NCI-H1694 (cell line): ENCODE measurements at places on chromosomes 2 and 18.

DNA sequence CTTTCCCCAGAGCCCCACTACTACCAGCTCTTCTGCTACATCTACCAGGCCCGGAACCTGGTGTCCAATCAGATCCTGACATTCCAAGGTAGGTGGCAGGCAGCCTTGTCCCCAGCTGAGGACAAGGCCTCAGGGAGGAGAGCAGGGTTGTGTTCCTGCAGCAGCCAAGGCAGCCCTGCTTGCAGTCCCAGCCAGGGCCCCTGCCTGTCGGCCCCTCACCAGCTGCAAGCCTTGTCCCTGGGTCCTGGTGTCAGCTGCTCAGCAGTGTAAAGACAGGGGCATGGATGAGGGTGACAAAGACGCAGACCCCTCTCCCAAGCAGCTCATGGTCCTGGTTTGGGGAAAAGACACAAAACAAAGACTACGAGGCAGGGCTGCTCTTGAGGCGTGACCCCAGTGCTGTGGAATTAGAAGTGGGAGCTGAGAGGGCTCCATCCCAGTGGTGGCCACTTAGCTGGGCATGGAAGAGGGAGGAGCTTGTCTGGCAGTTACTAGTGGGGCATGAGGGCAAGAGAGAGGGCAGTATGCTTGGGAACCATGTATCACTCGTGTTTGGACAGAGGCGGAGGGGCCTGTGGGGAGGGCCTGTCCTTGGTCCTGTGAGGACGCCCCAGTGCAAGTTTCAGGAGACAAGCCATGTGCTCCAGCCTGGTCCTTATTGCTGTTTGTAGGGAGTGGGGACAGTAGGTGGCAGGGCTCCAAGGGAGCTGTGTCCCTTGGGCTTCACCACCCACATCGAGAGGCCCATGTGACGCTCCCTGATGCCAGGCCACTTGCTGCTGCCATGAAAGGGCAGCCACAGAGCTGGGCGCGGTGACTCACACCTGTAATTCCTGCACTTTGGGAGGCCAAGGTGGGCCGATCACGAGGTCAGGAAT, 47.5 kb downstream of the LMAN2L start:
- no peak for DNase-seq

DNA sequence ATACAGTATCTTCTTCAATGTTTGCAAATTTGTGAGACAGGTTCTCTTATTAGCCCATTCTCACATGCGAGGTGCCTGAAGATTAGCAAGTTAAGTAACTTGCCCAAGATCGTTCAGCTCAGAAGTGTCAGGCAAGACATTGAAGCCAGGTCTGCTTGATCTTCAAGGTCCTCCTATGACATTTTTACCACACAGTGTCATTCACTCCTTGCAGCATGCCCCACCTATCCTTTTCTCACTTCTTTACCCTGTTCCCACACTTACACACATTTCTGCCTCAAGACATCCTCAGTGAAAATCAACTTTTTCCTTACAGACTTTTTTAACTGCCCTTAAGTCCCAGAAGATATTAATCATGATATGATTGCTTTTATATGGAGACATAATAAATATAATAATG, 73.8 kb downstream of the SCN2A start:
- no peak for DNase-seq

- DNase-seq: no peak
These were observed 33.5 kb downstream of the SOWAHC start for GRCh38 chr2:109647636-109648035.

- no peak for DNase-seq
These were observed 69.4 kb downstream of the ZDBF2 start for GRCh38 chr2:206343816-206344215.

GRCh38 chr18:22935431-22935830, 2.3 kb downstream of the RBBP8 start:
- DNase-seq: no peak

- DNase-seq: no peak
These were observed 105.0 kb downstream of the NEDD4L start for GRCh38 chr18:58148954-58149471.

GRCh38 chr2:643761-644160, 33.4 kb downstream of the TMEM18 start:
- no peak for DNase-seq

GRCh38 chr2:6994536-6995128, 77.4 kb downstream of the RNF144A start:
- no peak for DNase-seq

DNA sequence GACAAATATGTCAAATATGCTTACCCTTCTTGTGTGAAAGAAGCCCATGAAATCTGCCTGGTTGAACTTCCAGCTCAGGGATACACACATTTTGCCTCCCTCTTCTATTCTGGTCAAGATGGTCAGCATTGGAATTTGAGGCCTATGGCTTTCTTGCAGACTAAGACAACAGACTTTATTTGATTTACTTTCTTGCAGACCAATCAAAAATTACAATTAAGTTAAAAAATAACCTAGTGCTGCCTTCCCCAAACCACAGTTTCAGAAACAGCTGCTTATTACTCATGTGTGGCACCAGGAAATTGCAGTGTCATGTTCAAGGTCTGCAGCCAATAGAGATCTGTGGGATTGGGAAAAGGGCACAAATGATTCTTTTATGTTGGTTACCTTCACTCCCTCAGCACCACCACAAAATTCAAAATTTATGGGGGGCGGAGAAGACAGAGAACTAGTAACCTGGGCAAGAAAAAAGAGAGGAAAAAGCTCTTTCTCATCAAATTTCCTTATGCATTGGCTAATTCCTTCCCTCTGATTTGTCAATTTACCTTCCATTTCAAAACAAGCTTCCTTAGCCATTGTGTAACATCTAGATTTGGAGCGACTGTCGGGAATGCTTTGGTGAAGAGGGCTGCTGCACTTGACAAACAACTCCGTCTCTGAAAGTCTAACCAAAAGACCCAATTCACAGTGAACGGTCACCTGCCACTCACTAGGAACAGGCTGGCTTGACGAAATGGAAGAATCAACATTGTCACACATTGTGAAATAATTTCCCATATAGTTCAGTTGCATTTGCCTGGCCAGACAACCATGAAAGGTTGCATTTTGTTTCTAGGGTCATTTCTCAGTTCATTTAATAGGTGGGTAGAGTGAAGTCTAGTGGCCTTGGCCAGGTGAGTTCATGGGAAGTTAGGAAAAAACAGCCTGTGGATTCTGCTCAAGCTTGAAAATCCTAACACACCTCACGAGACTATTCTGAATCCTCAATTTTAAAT, 100.4 kb upstream of the FZD5 start:
- DNase-seq: no peak

- DNase-seq: no peak
These were observed 115.7 kb upstream of the OSR1 start for GRCh38 chr2:19474128-19474527.

DNA sequence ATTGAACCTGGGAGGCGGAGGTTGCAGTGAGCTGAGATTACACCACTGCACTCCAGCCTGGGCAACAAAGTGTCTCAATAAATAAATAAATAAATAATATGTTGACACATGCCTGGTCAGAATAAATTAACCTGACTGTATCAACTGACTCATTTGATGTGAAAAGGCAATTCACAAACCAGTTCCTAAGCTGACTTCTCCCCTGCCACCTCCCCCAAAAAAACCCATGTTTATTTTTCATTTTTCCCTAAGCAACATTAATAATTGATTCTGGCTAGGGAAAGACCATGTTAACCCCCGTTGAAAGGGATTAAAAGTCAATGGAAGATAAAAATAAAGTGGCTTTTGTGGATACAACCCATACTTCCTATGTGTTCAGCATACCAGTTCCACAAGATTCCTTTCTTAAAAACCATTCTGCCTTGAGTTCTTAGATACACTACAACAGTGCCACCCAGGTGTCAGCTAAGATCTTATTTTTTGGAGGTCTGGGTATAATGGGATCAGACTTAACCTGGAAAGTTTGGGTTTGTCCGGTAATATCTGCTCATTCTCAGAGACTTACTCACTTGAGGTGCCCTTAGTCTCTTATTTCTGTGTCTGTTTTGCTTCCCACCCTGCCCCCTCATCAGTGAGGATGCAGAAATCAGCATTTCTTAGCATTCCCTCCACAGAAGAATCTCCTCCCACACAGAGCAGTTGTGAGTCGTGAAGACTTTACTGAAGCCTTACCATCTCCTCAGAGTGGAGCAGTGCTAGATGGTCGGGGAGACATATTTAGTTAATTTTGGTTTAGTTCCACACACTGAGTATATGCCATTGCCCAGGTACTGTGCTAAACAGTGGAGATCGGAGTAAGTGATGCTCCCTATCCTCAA, 10.1 kb upstream of the MCFD2 start:
- DNase-seq: no peak

DNA sequence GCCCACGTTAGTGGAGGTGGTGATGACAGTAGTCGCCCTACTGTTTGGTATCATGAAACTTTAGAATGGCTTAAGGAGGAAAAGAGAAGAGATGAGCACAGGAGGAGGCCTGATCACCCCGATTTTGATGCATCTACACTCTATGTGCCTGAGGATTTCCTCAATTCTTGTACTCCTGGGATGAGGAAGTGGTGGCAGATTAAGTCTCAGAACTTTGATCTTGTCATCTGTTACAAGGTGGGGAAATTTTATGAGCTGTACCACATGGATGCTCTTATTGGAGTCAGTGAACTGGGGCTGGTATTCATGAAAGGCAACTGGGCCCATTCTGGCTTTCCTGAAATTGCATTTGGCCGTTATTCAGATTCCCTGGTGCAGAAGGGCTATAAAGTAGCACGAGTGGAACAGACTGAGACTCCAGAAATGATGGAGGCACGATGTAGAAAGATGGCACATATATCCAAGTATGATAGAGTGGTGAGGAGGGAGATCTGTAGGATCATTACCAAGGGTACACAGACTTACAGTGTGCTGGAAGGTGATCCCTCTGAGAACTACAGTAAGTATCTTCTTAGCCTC, 16.2 kb downstream of the MSH6 start:
- no peak for DNase-seq

DNA sequence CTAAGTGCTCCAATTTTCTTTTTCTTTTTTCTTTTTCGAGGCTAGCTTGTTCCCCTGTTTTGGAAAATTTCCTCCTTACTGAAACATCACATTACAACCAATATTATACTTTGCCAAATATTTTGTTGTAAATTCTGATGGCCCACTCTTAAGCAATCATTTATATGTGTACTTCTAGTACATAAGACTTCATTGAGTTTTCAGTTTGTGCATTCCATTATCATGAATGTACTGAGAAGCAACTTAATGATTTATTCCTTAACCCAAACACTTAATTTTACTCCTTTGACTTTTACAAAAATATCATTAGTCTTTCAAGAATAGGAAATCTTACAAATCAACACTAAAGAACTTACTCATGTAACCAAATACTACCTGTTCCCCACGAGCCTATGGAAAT, 242.4 kb downstream of the ARHGAP15 start:
- no peak for DNase-seq

GRCh38 chr2:62152000-62152399, 43.9 kb upstream of the B3GNT2 start:
- no peak for DNase-seq

DNA sequence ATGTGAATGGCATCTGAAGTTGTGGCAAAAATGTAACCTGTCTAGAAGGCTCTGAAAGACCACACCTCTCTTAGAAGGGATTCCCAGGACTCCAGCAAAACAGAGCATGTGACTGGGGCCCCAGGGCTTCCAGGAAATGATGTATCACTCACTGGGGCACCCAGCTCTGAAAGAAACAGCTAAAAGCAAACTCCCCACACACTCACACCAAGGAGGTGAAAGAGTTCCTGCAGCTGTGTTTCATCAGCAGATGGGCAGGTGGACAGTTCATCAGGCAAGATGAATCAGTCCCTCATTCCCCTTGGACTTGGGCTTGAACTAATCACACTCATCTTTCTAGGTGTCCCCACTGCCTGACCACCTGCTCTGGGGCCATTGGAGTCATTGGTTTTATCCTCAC, 76.2 kb downstream of the CCBE1 start:
- no peak for DNase-seq

- no peak for DNase-seq
These were observed 85.5 kb upstream of the TMEM247 start for GRCh38 chr2:46393865-46394264.

DNA sequence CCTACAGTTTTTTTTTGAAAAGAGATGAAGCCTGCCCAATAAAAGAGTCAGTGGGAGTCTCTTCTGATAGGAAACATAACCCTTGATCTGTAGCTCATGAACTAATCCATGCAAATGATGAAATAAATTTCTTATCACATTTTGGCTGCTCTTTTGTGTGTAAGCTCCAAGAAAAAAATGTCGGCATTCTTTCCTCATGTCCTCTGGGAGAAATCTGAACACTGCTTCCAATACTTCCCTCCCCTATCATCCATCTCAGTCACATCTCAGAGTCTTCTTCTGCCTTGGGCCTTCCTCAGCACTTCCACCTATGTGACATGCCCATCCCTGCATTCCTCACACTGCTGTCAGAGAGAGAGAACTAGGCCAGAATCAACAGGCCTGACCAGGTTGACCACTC, 395.7 kb upstream of the ST6GAL2 start:
- no peak for DNase-seq

GRCh38 chr18:75125382-75126331, 83.3 kb downstream of the PTGR3 start:
- DNase-seq: no peak

- DNase-seq: no peak
These were observed 653 bp downstream of the MRPS9 start for GRCh38 chr2:105038383-105039061.

DNA sequence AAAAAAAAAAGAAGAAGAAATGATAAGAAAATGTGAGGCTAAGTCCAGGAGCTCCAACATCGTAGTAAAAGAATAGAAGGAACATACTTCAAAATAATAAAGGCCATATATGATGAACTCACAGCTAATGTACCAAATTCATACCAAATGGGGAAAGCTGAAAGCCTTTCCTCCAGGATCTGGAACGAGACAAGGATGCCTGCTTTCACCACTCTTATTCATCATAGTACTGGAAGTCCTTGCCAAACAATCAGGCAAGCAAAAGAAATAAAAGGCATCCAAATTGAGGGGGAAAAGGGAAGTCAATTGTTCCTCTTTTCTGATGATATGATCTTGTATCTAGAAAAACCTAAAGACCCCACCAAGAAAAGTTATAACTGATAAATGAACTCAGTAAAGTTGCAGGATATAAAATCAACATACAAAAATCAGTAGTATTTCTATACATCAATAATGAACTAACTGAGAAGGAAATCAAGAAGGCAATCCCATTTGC, 170.6 kb downstream of the METTL4 start:
- DNase-seq: no peak

GRCh38 chr18:50422286-50422898, 47.5 kb downstream of the SKA1 start:
- DNase-seq: no peak

GRCh38 chr2:136410673-136411072, 292.7 kb upstream of the CXCR4 start:
- no peak for DNase-seq

DNA sequence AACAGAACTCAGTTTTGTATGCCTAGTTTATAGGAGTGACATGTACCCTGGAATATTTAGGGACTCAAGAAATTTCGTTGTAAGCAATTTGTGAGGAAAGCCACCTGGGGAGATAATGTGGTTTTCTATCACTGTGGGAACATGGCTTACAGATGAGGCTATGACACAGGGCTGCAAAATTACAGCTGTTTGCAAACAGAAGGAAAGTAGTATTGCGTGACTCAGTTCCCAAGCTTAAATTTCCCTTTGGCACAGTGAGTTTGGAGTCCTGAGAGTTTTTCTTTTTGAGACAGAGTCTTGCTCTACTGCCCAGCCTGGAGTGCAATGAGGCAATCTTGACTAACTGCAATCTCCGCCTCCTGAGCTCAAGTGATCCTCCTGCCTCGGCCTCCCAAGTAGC, 149.8 kb downstream of the MYO5B start:
- no peak for DNase-seq
